ENCODE measurements at places on chromosomes 2 and 18.

- DNase-seq: no peak
Observed at GRCh38 chr18:37539236-37539635, 26.4 kb downstream of the CELF4 start.

GRCh38 chr2:207142461-207142860, 23.3 kb downstream of the KLF7 start:
- no peak for DNase-seq

GRCh38 chr18:54671291-54671881, 80.3 kb downstream of the DYNAP start:
- DNase-seq: no peak

GRCh38 chr2:133255360-133255759, 312.9 kb downstream of the NCKAP5 start:
- no peak for DNase-seq

Data from activated effector memory CD4-positive, alpha-beta T cell treated with Interleukin-2 at 50 U/mL for 16 hours (primary cell).